ENCODE measurements at places on chromosomes 12 and 14.

GRCh38 chr12:96907671-96908422 is 790 bp downstream of the NEDD1 start:
- DNase-seq, result peak; percentile 15

DNA sequence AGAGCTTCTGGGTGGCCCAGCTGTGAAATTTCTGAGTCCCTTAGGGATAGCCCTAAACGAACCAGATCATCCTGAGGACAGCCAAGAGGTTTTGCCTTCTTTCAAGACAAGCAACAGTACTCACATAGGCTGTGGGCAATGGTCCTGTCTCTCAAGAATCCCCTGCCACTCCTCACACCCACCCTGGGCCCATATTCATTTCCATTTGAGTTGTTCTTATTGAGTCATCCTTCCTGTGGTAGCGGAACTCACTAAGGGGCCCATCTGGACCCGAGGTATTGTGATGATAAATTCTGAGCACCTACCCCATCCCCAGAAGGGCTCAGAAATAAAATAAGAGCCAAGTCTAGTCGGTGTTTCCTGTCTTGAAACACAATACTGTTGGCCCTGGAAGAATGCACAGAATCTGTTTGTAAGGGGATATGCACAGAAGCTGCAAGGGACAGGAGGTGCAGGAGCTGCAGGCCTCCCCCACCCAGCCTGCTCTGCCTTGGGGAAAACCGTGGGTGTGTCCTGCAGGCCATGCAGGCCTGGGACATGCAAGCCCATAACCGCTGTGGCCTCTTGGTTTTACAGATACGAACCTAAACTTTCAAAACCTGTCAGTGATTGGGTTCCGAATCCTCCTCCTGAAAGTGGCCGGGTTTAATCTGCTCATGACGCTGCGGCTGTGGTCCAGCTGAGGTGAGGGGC is 38.9 kb downstream of the DAD1 start:
- no peak for DNase-seq

DNA sequence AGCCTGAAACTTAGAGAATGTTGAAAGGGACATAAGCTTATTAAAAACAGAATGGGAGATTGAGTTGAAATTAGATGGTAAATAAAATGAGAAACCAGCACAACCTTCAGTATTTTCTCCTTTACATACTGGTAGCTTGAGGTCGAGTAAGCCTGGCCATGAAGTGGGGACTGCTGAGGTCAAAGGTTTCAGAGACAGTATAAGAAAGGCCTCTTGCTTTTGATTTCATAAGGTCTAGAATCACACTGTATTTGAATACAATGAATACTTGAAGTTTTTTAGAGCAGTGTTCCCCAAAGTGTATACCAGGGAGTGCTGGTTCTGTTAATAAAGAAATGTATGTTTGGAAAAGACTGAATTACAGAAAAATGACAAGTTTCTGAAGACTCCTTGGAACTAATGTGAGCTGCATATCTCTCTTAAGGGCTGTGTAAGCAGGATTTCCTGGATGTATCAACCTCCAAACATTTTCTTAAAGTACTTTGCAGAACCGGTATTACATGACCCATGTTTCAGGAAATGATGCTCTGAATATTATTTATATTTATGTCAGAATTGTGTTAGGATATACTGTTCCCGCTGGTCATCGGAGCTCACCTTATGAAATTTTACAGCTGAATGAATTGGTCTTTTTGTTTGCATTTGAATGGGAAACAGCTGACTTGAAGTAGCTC is 85.0 kb downstream of the AKAP6 start:
- no peak for DNase-seq

GRCh38 chr12:95480230-95480629 is 6.3 kb downstream of the METAP2 start:
- DNase-seq, result no peak

- DNase-seq, result no peak
Observed at GRCh38 chr12:132364348-132364902, 35.0 kb upstream of the GALNT9 start.

GRCh38 chr12:65792724-65793123 is 31.6 kb upstream of the HMGA2 start:
- no peak for DNase-seq

DNA sequence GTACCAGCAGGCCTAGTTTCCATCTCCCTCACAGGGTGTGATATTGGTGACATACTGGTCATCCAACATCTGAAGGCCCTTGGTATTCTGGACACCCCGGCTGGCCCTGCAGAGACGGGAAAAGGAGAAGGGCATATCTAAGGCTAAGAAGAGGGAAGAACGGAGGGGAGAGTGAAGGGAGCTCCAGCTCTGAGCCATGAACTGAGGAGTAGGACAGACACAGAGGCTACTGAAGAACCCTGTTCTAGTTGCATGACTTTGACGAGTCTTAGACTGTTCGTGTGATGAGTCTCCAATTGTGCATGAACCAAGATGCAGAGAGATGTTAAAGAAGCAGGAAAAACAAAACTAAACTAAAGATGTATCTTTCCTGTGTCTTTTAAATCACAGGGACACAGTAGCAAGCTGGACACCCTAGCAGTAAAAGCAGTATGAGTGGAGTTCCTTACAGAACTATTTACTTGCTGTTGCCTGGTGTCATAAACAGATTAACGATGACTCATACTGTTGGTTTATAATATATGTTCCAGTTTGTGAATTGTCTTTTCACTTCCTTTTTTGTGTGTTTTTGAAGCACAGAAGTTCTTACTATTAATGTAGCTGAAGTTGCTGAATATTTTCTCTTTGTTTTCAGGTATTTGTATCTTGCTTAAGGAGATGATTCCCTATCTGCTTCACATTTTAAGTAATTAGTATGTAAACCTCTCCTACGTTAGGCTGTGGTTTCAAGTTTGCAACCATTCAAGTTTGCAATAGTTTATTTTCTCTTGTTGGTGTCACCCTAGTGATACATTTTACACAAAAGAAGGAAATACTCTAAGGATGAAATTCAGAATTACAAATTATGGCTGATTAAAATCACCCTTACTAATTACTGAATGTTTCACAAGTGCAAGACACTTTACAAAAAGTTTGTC is 15.7 kb downstream of the FAR2 start:
- peak; percentile 85 for DNase-seq

- no peak for DNase-seq
Observed at GRCh38 chr12:14903386-14904098, 17.9 kb upstream of the MGP start.

DNA sequence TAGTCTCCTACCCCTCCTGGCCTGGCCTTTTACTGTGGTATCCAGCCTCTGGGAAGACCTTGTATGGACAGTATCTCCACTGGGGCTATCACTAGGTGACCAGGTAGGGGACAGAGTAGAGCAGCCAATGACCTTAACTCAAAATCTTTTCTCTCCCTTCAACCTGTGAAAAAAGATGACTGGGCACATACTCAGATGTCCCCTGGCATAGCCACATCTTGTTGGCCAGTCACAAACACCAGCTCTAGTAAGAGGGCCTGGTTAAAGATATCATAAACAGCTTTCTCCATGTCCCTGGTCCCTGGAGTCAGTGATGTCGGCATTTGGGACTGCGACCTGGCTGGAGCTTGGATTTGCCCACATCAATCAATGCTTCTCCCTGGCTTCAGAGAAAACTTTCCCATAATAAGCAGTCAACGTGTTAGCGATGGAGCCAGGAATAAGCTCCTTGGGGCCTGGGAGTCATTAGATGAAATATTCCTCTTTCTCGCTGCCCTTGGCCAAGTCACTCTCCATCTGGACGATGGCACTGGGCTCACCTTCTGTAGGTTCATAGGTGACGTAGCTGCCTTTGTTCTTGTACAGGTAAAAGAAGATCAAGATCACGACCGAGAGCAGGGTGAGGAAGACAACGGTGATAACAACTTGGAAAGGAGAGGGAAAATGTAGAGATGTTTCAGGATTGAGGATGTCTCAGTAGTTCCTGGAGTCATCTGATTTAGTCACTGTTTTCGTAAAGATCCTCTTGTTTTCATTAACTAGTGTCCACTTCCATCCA is 7.0 kb downstream of the DAZAP2 start:
- no peak for DNase-seq

- no peak for DNase-seq
Observed at GRCh38 chr14:76576047-76576741, 185.1 kb upstream of the VASH1 start.

DNA sequence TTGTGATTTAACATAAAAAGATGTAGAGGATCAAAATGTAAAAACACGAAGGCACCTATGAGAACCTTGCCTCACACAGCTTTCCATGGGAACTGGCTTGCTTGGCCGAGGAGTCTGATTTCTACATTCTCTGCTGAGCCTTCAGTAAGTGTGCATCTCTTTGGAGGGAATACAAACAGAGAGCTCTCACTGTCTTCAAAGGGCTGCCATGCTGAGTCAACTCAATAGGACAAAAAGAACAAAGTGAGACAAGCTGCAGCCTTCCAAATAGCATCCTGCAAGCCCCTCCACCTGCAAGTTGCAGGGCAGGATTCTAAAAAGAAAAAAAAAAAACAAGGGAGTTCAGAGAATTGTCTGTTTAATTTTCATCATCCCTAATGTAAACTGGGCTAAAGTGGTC is 411.9 kb downstream of the NELL2 start:
- DNase-seq, result no peak

GRCh38 chr12:2462087-2462486 is 332.7 kb upstream of the FKBP4 start:
- DNase-seq, result no peak

GRCh38 chr12:3336606-3337311 is 154.2 kb upstream of the PRMT8 start:
- DNase-seq, result no peak

GRCh38 chr12:78406828-78407227 is 457.7 kb upstream of the SYT1 start:
- DNase-seq, result peak; percentile 42

DNA sequence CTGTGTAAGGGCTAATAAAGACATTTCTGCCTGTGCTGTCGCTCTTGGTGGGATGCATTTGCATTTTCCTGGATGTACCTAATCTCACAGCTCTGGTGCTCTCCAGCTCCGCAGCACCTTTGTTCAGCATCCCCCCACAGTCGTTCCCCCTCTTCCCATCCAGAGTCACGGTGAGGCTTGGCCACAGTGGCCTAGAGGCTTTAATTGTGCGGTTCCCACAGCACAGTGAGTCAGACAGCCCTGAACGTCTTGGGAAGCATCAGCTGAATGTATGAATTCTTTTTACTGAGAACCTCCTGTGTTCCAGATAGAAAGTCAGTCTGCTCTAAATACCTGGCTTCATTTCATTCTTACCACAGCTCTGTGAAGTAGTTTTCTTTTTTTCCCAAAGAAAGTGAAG is 28.7 kb downstream of the MLXIP start:
- peak; percentile 74 for DNase-seq

GRCh38 chr12:96400631-96401075 is 414 bp upstream of the CDK17 start:
- DNase-seq, result no peak

GRCh38 chr14:106511006-106511799 is 984.8 kb downstream of the TMEM121 start:
- DNase-seq, result no peak

DNA sequence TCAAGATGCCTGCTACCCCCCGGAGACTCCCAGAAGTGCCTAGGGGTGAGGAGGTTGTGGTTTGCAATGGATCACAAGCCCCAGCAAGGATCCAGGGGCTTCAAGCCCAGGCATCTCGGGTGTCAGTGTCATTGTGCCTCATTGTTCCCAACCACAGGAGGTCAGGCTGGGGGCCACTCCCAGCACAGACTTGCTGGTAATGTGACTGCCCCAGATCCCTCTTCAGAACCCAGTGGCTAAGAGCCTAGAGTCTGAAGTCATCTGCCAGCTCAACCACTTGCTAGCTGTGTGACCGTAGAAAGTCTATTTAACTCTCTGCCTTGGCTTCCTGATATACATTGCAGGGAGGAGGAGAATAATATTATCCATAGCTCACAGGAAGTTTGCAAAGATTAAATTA is 7.7 kb upstream of the ASB2 start:
- peak; percentile 30 for DNase-seq

DNA sequence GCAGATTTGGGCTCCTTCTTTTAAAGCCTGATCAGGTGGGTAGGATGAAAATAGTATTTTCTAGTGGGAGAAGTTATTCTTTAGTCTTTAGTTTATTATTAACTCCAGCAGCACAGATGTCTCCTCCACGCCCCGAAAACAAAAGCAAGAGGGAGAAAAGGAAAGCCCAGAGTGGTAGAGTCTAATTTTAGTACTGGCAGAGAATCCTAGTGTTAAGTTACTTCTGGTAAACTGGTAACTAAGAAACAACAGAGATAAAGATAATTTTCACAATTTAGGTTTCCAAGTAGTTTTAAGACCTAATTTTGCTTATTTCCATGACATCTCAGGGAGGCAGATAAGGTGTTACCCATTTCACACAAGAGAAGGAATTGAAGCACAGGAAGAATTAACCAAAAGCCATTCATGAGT is 16.3 kb downstream of the ATP5MC2 start:
- no peak for DNase-seq

- DNase-seq, result no peak
Observed at GRCh38 chr12:6280672-6281071, 29.8 kb upstream of the PLEKHG6 start.

DNA sequence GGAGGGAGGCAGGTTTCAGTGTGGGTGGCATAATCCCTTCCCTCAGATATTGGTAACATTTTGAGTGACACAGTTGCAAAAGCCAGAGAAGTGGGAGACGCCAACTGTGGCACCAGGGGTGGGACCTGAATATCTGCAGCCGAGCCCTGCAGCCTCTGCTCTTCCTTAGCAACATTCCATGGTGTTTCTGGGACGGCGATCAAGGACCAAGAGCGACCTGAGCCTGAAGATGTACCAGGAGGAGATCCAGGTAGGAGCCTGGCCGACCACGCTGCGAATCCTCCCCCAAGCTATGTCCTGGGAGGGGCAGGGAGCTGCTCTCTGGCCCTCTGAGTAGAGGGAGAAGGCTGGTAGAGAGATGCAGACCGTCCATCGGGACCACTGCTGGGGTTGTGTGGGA is 41.8 kb downstream of the SLC8B1 start:
- DNase-seq, result no peak

GRCh38 chr12:49491823-49492222 is 47.0 kb upstream of the KCNH3 start:
- no peak for DNase-seq

DNA sequence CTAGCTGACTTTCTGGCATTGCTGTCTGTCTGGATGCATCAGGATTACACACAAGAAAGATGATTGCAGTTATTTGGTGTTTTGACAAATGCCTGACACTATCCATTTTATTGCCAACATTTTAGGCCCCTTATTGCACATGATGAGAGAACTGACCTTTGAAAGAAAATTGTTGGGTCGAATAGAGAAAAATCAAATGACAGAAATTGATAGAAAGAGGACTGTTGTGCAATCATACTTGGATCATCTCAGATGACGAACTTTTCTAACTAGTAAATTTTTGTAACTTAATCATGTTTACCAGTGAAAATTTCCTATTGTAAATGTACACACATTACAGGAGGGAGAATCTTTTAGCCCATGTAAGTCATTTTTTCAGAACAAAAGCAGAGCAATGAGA is 251.5 kb upstream of the USP15 start:
- no peak for DNase-seq

All from HCEC 1CT (cell line).